ENCODE measurements at places on chromosomes 16 and 17.
A peak's percentile ranks its signal among the peaks of the same experiment; 100 is the strongest.

DNA sequence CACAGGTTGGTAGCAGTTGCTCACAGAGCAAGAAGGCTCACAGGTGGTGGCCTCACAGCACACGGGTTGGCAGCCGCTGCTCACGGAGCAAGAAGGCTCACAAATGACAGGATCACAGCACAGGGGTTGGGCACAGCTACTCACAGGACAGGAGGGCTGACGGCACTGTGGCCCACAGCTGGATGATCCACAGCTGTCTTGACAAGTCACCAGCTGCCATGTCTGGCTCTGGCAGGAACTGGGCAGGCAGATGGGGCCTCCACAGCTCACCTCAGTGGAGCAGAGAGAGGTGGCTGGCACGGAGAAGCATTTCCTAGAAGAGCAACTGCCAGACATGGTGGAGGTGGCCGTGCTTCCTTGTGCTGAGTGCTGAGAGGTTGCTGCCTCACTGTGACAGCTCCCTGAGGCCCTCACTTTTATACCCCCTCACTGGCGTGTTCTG lies at the start of gene KRTAP16-1:
KRTAP16-1 (minus strand) TSS at position 392 of the 442 bp plus-strand sequence; CDS start at position 336, 56 bp downstream.
- no peak for DNase-seq

DNA sequence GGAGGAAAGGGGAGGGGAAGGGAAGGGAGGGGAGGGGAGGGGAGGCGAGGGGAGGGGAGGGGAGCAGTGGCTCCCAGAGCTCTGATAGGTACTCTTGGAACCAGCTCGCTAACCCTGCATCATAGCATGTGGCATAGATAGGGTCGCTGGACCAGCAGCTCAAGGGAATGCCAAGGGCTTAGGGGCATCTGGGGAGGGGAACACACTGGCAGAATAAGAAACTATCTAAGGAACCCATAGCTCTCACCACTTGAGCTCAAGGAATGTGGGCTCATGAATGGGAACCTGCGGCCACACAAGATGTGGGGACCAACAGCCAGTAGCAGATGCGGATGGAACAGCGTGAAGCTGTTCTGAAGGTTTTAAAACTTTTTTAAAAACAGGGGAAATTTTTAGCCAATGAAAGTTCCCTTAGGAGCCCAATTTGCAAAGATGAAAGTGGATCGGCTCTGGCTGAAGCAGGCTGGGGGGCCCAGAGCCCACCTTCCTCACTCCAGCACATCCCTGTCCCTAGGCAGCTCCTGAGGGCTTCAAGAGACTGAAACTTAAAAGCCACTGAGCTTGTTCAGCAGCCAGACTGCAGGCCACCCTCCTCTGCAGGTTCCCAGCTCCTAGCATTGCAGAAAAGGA lies 46.9 kb downstream of the PIMREG start:
- no peak for DNase-seq

- DNase-seq: no peak
These were observed 30.2 kb downstream of the OGFOD1 start for GRCh38 chr16:56481468-56482122.

- DNase-seq: no peak
These were observed 2.0 kb downstream of the C16orf86 start for GRCh38 chr16:67668495-67669157.

GRCh38 chr17:63440127-63440769 lies 5.9 kb downstream of the CYB561 start:
- DNase-seq: no peak

- DNase-seq: peak; percentile 18
These were observed 516 bp downstream of the SLC16A6 start for GRCh38 chr17:68290268-68290954.

DNA sequence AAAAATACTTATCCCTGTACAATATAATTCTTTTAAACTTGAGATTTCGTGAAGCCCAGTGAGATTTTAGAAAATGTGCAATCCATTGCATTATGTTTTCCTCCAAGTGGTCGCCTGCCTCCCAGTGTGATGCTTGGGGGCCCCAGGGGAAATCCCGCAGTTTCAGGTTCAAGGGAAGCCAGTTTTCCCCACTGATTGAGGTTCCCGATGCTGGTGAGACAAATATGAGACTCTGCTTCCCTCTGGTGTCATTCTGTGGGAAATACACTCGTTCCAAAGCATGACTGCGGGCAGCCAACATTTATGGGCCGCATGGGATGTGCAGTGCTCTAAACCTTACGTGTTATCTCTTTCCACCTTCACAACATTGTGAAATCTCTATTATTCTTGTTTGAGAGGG lies 200.8 kb downstream of the PRKCB start:
- DNase-seq: peak; percentile 41

GRCh38 chr17:36931697-36932382 lies 5.4 kb upstream of the LHX1 start:
- DNase-seq: no peak

DNA sequence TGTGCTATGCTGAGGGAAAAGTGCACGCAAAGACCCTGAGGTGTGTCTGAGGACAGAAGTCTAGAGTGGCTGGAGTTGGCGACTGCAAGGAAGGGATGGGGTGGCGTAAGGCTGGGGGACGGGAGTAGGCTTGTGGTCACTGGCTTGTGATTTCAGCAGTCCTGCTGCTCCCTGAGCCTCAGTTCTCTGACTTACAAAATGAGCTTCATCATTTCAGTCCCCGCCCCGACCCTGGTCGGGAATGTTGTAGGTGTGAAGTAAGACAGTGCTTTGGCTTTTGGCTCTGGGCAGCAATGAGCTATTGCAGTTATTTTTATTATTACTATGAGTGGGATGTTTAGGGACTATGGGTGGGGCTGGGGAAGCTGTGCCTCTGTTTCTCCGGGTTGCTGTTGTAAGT lies 8.6 kb downstream of the ADGRG1 start:
- no peak for DNase-seq

GRCh38 chr16:84789431-84789830 lies 30.4 kb upstream of the CRISPLD2 start:
- DNase-seq: no peak

DNA sequence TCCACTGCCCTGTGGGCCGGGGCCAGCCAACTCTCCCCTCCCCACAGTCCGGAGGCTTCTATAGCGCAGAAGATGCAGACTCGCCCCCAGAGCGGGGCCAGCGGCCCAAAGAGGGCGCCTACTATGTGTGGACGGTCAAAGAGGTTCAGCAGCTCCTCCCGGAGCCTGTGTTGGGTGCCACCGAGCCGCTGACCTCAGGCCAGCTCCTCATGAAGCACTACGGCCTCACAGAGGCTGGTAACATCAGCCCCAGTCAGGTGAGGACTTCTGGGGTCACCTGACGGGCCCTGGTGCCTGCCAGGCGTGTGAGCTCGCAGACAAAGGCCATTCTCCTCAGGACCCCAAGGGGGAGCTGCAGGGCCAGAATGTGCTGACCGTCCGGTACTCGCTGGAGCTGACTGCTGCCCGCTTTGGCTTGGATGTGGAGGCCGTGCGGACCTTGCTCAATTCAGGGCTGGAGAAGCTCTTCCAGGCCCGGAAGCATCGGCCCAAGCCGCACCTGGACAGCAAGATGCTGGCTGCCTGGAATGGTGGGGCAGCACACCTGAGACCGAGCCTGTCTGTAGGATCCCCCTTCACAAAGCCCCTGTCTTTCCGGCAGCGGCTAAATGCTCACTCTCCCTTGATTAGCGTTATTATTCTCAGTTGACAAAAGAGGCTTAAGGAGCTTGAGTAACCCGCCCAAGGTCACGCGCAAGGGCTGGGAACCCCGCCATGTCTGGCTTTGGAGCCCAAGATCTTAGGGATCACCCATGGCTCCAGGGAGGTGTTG lies 3.9 kb downstream of the SPATA20 start:
- no peak for DNase-seq

DNA sequence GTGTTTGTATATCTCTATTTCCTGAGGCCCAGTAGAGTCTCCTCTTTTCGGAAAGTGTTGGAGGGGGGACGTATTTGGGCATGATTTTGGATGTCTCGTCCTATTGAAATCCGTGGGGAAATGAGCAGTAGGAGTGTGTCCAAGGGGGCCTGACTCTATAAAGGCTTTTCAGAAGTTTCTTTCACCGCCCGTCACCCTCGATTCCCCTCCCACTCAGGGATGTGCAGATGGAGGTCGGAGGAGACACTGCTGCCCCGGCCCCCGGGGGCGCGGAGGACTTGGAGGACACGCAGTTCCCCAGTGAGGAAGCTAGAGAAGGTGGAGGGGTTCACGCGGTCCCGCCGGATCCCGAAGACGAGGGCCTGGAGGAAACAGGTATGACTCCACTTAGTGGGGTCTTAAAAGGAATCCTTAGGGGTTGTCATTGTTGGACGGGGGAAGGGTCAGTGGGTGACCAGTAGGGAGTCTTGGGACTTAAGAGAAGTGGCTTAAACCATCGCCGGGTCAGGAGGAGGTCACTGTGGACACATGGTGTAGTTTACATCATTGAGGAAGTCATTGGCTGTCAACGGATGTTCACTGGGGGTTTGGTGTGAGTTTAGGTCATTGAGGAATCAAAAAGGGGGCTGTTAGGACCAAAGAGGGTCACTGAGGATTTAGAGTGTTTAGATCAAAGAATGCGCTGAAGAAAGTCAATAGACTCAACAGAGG lies 424 bp downstream of the MON1B start:
- no peak for DNase-seq

GRCh38 chr17:17750881-17751280 lies 69.6 kb downstream of the RAI1 start:
- DNase-seq: no peak

DNA sequence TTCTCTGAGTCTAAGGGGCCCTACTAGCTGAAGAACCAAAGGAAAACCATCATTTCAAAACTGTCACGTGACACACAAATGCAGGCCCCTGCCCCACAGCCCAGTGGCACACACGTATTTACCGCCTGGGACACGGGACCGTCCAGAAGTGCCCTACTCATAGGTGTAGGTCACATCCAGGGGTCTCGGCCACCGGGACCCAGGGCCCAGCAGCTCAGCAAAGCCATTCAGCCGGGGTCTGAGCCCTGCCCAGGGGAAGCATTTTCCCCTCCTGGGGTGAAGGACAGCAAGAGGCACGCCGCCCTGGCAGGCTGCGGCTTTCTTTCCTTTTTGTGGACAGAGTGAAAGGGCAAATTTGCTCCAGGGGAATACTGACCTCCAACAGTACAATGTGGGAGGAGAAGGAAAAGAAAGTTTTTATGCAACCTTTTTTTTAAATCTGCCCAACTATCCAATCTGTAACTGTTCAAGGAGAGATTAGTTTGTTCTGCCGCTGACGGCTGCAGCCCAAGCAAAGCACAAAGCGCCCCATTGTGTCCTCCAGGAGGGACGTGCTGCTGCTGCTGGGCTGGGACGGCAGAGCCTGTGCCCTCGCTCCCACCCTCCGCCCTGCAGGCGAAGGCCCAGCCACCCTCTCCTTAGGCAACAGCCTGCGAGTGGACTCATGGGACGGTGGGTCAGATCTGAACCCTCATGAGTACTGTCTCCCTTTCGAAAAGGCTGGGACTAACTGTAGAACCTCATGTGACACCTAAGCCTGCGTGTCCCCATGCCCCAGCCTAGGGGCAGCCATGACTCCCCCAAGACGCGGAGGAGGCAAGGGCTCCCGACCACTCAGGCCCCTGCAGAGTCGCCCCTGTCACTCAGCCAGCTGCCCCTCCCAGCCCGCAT lies 21.3 kb downstream of the SLC7A5 start:
- no peak for DNase-seq

DNA sequence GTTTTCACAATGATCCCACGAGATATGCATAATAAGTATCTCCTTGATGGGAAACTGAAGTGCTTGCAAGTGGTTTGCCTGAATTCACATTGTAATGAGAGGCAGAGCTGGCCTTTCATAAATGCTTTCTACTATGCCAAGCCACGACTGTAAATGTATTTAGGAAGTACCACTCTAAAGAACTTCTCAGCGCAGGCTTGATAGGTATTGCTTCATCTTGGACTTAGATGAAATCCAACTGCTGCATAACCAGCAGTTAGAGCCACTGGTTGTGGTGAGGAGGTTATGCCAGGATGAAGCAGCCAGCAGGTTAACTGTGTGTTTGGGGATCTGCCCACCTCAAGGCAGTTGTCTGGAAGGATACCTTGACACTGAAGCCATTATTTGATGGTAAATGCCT lies 26.8 kb downstream of the MARCHF10 start:
- no peak for DNase-seq

GRCh38 chr17:58414596-58414997 lies 2.7 kb downstream of the RNF43 start:
- DNase-seq: no peak

- DNase-seq: no peak
These were observed 6.0 kb downstream of the TMUB2 start for GRCh38 chr17:44192750-44193149.

- no peak for DNase-seq
These were observed 44.2 kb downstream of the RPTOR start for GRCh38 chr17:80588702-80589383.

DNA sequence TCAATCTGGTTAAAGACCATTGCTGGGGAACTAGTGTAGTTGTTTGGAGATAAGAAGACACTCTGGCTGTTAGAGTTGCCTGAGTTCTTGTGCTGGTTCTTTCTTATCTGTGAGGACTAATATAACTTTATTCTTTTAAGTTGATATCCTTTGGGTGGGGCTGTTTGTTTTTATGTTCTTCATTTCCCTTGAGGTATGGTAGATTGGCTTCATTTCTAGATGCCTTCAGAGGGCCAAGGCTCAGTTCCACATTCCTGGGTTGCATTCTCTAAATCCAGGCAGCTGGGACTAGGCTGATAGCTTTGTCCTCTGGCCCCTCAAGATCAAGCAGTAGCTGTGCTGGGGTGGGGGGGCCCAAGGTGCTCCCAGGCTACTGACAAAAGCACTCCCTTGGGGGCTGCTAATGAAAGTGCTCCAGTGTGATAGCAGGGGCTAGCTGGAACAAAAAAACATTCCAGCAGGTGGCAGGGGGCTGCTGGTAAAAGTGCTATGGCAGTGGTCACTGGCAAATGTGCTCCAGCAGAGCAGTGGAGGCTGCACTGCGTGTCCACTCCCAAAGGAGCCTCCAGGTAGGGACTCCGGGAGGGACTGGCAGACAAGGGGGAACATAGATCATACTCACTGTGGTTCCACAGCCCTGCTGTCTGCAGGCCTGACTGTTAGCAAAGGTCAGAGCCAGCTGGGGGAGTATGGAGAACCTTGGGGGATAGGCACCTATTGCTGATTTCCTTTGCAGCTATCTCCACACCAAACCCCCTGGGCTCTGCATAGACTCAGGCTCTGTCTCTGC lies 45.9 kb upstream of the KCNJ16 start:
- DNase-seq: no peak

Measured in activated CD4-positive, alpha-beta T cell treated with anti-CD3 and anti-CD28 coated beads for 24 hours (primary cell).